ENCODE measurements at places on chromosomes 13 and 19.

DNA sequence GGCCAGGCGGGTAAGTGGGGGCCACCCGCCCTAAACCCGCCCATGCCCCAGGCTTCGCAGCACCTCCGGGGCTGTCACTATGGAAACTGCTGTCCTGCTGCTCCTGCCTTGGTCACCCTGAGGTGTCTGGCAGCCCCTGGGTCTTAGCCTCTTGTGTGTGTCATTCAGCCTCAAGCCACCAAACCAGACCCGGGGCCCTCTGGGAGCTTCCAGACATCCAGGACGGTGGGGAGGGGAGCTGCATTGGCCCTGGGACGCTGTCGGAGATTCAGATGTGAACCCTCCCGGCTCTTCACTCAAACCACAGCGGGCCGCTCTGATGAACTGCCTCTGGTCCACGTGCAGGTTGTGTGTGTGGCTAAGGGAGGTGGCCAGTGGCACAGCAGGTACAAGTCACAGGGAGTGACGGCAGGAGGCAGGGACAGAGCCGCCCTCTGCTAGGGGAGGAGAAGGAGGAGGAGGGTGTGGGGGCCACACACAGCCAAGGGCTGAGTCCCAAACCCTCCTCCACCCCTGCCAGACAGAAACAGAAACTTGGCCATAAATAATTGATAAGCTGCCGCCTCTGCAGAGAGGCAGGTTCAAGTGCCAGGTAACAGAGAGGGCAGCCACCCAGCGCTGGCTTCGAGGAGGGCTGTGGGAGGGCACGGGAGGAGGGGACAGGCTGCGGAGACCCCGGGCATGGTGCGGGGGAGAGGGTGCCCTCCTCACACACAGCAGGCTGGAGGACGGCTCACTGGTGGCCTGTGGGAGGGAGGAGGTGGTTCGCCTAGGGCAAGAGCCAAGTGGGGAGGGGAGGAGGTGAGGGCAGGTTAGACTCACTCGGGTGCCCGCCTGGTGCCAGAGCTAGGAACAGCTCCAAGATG is 8.0 kb downstream of the NANOS3 start:
- DNase-seq, result peak; percentile 92

DNA sequence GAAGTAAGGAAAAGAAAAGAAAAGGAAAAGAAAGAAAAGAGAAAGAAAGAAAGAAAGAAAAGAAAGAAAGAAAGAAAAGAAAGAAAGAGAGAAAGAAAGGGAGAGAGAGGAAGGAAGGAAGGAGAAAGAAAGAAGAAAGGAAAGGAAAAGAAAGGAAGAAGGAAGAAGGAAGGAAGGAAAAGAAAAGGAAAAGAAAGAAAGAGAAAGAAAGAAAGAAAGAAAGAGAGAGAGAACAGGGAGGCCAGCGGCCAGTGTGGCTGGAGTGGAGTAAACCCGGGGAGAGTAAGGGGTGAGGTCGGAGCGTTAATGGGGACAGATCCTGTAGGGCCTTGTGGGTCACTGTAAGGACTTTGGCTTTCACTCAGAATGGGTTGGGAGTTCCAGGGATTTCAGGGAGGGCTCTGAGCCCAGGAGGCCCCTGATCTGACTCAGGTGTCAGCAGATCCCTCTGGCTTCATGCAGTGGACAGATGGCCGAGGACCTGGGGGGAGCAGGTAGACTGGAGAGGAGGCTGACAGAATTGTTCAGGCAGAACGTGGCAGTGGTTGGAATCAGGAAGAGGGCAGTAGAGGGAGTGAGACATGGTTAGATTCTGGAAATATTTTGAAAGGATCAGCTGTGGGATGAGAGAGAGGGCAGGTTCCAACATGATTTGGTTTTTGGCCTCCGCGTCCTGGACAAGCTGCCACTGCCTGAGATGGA is 19.8 kb upstream of the FXYD3 start:
- DNase-seq, result peak; percentile 70

DNA sequence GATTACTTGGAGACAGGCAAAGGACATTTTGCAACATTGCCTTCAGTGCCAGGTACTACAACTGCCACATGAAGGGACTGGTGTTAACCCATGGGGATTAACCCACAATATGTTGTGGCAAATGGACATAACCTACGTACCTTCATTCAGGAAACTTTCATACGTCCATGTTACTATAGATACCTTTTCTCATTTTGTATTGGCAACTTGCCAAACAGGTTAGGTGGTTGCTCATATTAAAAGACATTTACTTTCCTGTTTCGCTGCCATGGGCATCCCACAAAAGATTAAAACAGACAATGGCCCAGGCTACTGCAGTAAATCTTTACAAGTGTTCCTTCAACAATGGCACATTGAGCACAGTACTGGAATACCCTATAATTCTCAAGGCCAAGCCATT is 925.3 kb downstream of the SLITRK6 start:
- DNase-seq, result peak; percentile 7

- DNase-seq, result no peak
Observed at GRCh38 chr19:8404391-8405151, 8.5 kb upstream of the MARCHF2 start.

DNA sequence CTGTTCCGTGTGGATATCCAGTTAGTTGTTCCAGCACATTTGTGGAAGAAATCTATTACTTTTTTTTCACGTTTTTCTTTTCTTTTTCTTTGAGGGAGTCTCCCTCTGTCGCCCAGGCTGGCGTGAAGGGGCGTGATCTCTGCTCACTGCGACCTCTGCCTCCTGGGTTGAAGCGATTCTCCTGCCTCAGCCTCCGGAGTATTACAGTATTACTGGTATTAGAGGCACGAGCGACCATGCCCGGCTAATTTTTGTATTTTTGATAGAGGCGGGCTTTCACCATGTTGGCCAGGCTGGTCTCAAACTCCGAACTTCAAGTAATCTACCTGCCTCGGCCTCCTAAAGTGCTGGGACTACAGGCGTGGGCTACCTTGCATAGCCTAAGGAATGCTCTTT is 43.6 kb downstream of the ZNF611 start:
- DNase-seq, result peak; percentile 39

DNA sequence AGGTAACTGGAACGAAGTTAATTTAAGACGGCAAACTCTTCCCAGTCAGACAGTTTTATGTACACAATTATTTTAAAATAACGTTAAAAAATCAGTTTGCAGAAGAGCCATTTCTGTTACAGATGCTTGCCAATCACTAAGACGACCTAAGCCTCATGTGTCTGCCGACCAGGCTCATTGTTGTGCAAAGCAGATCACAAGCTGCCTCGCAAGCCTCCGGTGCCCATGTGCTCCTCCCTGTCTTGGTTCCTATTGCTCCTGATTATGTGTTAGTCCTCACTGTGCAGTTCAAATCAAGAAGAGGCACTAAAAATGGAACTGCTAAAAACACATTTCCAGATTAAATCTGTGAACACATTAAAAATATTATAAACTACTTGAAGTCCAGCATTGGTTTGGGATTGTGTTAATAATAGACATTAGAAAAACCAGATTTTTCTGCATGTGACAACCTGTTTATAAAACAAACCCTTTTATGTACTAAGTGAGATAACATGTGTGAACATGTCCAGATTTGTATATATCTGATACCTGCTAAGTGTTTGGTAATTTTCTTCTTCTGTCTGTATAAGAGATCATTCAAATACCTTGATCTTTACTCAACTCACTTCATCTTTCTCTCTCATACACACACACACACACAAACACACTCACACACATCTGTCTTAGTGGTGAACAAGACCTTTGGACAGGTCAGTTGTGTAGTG is 81.9 kb upstream of the SLC15A1 start:
- peak; percentile 30 for DNase-seq

DNA sequence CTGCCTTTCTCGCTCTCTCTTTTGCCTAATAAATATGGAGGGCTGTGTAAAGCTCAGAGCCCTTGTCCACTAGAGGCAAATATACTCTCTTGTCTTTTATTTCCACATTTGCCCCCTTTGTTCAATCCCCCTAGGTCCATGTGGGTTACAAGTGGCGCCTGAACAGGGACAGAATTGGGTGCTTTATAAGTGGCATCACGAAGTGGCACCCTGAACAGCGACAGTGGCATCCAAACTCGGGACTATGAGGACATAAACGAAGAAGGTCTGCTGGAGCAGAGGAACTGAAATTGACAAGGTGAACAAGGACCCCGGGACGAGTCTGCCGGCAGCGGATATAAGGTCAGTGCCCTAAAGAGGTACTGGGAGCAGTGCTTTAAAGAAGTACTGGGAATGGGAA is 4.3 kb upstream of the ZNF610 start:
- no peak for DNase-seq

Measured in NCI-H69 (cell line).